ENCODE measurements at places on chromosomes 6 and 20.

DNA sequence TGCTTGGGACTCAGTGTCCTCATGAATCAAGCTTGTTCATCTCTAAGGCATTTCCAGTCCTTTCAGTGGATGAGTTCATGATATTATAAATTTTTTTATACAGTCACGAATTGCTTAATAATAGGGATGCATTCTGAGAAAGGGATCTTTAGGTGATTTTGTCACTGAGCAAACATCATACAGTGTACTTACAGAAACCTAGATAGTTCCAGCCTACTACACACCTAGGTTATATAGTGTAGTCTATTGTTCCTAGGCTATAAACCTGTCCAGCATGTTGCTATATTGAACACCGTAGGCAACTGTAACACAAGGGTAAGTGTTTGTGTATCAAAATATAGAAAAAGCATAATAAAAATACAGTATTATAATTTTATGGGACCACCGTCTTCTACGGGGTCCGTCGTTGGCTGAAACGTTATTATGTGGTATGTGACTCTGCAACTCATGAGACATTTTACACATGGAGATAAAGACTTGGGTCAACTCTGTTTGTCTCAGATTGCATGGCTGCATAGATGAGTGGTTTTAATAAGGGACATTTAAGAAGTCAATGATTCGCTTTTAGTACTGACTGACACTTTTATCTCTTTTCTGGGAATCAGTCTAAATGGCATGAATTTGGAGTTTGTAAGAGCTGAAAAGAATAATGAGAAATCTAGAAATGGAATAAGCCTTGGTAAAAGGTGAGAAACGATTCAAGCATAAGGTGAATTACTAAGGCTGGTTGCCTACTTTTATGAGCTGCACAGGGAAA, 33.2 kb downstream of the CLIC5 start:
- no peak for DNase-seq

GRCh38 chr6:12030993-12031550, 19.0 kb downstream of the HIVEP1 start:
- no peak for DNase-seq

- no peak for DNase-seq
These were observed 11.6 kb upstream of the TAAR9 start for GRCh38 chr6:132526461-132526860.

DNA sequence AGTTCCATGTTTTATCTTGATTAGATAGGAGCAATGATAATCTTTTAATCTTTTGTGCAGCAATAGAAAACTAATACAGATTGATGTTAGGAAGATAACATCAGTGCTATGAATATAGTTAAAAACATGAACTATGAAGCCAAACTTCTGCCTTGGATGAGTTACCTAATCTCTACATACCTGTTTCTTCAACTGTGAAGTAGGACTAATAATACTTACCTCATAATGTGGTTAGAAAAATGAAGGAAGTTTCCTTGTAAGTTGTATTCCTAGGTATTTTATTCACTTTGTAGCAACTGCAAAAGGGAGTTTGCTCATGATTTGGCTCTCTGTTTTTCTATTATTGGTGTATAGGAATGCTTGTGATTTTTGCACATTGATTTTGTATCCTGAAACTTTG, 111.9 kb downstream of the FRK start:
- no peak for DNase-seq

DNA sequence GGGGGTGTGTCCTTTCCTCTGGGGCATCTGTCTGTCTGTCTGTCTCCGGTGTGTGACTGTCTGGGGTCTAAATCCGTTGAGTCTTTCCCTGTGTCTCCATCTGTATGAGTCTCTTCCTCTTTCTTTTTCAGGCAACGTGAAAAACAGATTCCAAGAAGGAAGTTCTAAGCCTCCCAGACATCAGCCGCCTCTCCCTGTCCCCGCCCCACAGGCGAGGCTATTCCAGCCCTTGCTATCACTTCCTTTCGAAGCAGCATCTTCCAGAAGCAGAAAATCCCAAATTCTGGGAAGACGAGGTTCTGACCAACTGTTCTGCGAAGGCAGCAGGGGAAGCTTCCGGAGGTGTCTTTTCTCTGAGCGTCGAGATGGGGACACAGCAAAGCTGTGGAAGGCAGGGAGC, 34.0 kb downstream of the PMEPA1 start:
- DNase-seq, result no peak

DNA sequence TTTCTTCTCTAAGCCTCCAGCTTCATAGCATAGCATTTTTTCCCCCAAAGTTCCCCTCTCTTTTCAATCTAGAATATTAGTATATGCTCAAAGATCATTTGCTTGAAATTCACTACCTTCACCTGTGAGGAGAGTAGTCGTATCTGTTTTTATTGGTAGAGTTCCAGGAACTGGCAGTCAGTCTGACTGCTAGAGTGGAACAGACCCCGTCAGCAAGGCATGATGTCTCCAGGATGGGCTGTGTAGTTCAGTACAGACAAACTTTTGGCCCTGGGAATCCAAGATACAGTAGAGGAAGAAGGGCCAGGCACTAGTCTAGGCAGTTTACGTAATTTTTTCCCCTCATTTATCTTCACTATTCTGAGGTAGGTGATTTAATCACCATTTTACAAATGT, 29.1 kb downstream of the RALY start:
- DNase-seq, result no peak

- no peak for DNase-seq
These were observed 87.5 kb downstream of the DACT2 start for GRCh38 chr6:168232062-168232461.

- no peak for DNase-seq
These were observed 47.0 kb downstream of the EZR start for GRCh38 chr6:158772172-158772571.

DNA sequence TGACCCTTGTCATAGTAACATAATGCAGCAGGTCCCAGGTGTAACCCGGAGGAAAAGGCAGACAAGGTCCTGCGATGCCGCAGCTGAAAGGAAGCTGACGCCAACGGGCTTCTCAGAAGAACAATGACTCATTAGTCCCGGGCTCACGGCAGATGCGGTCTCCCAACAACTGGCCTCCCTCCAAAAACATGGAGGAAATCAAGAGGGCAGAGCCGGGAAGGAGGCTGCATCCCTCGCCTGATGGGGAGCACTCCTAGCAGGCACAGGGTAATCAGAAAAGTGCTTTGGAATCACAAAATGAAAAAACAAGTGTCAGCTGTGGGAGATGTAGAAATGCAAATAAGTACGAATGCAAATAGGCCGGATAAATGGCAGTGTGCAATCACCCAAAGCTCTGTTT, 165.2 kb upstream of the AGPAT4 start:
- no peak for DNase-seq

- DNase-seq, result no peak
These were observed 92.0 kb upstream of the TMEM181 start for GRCh38 chr6:158467923-158468322.

GRCh38 chr6:130134582-130134981, 88.2 kb downstream of the SAMD3 start:
- no peak for DNase-seq

GRCh38 chr6:119627908-119628669, 278.5 kb upstream of the MAN1A1 start:
- DNase-seq, result no peak

DNA sequence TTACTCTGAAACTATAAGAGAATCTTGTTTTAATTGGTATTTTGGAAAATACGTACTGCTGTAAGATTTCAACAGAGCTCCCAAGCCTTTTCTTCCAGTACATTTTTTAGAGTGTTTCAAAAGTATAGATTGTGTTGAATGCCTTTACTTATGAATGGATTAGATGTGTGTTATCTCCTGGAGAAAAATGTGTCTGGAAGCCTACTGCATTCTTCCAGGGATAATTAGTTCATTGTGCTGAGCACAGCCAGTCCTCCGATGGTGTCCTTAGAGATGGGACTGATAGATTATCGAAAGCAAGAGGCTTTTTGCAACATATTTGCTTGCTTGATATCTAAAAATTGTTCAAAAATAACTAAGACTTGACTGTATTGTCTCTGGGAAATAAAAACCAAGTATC, 114.2 kb downstream of the PLEKHG1 start:
- no peak for DNase-seq

DNA sequence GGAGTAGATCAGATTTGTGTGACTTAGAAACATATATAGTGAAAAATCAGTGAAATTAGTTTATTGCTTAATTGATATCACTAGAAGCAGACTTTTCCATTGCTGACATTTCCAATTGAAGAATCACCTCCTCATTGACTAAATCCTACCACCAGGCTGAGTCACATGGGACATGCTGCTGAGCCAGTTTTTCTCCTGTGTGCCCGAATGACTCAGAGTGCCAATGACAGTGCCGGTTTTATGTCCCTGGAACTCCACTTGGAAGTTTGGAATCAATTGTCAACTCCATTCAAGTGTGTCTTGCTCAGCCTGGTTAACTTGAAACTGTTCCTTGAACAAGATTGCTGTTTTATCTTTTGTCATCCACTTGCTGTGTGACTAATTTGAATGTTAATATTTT, 316.1 kb upstream of the PRDM1 start:
- DNase-seq, result no peak

GRCh38 chr20:46350986-46351267, 42.6 kb upstream of the CDH22 start:
- no peak for DNase-seq

DNA sequence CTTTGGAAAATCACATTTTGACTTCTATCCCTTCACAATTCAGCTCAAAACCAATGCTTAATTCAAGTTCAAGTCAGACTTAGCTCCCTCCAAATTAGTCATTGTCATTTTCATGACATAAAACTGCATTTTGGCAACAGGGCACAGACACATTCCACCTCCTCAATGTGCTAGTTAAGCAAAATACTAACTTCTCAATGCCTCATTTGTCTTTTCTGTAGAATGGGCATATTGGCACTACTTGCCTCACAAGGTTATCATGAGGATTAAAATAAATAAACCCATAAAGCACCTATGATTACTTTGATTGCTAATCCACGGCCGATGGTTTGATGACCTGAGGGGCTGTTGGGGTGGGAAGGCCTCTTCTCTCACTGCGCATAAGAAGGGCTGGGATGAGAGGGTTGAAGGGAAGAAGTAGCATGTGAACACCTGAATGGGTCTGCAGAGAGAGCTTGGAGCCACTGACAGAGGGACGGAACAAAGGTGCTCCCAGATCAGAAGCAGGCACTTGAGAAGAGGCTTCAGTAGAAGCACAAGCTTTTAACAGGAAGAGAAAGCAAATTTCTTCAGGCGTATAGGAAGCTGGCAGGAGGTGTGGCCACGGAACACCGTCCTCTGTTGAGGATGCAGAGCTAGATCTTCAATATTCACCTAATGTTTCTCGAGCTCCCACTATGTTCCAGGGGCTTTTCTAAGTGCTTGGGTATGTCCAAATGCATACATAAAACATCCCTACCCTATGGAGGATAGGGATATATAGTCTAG, 11.7 kb upstream of the TBC1D7 start:
- no peak for DNase-seq
